ENCODE measurements at places on chromosomes 4 and X. TPM values are rescaled to one million over a fixed set of nuclear protein-coding genes. Genes with fewer than 3 reads are reported as not detected.

The MAPK10 gene
- total RNA-seq, result 12.9 TPM

The NKX3-2 gene
- total RNA-seq, result not detected

The RTL3 gene
- total RNA-seq, result 0.34 TPM

The ARHGAP24 gene
- 88.6 TPM for total RNA-seq

The PRKG2 gene
- 1.3 TPM for total RNA-seq

The FHDC1 gene
- 0.57 TPM for total RNA-seq

The GSX2 gene
- total RNA-seq, result not detected

The TCEAL7 gene
- 4.2 TPM for total RNA-seq

The OCIAD2 gene
- total RNA-seq, result 7.9 TPM

The DNAAF6 gene
- total RNA-seq, result not detected

The SMPX gene
- not detected for total RNA-seq

The LDB2 gene
- 25.5 TPM for total RNA-seq

The SH3BP2 gene
- 45.4 TPM for total RNA-seq

The AASDH gene
- 7.9 TPM for total RNA-seq

The SLC26A1 gene
- total RNA-seq, result not detected

The INTS6L gene
- 10.6 TPM for total RNA-seq
